GM12878 (cell line): ENCODE measurements at places on chromosomes 11 and 22.
A peak's percentile ranks its signal among the peaks of the same experiment; 100 is the strongest.

GRCh38 chr22:20218987-20219386 is 49.1 kb downstream of the RTN4R start:
- DNase-seq: no peak

- no peak for DNase-seq
These were observed 1932.2 kb upstream of the RAG2 start for GRCh38 chr11:38530226-38530625.

- no peak for DNase-seq
These were observed 53.9 kb downstream of the USP47 start for GRCh38 chr11:11895672-11896071.

DNA sequence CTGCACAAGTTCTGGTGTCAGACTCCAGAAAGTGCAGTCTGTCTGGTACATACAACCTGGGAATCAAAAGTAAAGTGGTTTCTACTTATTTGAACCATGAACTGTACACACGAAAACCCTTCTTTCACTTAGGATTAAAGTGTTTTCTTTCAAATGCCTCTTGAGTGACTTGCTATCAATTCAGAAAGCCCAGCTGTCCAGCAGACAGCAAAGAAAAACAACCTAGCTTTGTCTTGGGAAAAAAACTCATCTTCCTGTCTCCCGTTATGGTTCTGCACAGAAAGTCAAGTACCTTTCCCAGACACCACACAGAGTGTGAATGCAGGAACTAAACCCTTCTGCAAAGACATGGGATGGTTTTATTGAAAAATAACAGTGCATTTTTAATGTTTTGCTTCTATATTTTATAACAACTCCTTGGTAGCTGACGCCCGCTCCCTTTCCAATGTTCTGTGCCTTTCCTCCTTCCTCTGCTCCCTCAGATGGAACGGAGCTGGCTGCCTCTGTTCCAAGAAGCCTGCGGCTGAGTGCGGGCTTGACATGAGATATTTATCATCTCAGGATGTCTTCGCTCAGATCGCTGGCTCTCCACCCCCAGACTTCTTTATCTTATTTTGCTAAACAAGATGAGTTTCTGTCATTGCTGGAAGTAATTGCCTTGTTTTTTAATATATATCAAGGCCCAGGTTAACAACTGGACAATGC is 322.3 kb upstream of the B3GAT1 start:
- DNase-seq: no peak

- DNase-seq: no peak
These were observed 64.2 kb downstream of the CACNA1I start for GRCh38 chr22:39634530-39635405.

DNA sequence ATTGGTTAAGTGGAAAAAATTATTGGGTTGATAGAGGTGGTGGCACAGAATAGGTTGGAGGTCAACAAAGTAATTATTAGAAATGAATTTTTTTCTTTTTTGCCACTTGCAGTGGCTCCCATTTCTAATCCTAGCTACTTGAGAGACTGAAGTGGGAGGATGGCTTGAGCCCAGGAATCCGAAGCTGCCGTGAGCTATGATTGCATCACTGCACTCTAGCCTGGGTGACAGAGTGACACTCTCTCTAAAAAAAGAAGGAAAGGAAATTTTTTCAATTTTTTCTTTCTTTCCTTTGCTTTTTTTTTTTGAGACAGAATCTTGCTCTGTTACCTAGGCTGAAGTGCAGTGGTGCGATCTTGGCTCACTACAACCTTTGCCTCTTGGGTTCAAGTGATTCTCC is 2.2 kb upstream of the BCO2 start:
- no peak for DNase-seq

GRCh38 chr11:69721106-69721505 is 17.3 kb upstream of the FGF19 start:
- DNase-seq: no peak

DNA sequence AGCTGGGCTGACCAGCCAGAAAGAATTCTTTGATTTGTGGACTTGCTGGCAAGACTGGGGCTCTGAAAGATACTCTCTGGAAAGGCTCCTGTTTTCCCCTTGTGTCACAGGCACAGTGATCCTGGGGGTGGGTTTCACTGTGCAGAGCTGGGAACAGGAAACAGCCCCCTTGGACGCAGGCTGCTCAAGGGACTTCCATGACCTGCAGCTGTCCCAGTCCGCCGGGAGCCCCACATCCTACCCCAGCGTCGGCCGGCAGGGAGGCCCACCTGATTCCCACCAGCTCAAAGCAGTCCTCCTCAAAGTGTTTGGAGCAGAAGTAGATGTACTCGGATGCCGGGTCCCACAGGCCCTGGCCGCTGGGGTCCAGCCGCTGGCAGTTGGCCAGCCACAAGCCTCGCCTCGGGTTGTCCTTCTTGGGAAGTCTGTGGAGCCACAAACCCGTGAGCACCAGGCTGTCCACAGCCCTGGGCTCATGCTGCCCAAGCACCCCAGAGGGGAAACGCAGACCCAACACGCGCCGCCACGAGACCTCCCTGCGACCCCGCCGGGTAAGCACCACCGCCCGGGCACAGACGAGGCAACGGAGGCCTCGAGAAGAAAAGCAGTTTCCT is 824 bp downstream of the THAP7 start:
- no peak for DNase-seq

- no peak for DNase-seq
These were observed 6.5 kb downstream of the PIM3 start for GRCh38 chr22:49966774-49967705.

DNA sequence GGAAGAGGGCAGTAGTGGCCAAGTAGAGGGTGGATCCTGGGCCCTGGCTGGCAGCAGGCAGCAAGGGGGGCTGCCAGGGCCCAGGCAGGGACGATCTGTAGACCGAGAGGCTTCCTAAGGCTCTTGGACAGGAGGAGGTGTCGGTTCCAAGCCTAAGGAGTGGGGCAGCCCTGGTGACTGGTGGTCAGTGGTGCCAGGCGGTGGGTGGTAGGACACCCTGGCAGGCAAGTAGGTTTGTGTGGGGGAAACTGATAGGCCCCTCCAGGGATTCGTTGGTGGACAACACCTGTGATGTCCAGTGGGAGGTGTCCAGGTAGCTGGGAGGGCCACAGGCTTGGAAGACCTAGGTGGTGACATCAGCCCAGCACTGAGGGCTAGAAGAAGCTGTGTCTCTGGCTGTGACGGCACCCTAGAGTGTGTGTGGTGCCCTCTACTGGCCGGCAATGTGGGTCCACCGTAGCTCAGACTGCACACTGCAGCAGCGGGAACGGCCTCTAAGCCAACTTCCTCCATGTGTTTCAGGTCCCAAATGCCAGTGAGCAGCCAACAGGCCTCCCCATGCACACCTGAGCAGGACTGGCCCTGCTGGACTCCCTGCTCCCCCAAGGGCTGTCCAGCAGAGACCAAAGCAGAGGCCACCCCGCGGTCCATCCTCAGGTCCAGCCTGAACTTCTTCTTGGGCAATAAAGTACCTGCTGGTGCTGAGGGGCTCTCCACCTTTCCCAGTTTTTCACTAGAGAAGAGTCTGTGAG is 9.4 kb upstream of the SAMM50 start:
- DNase-seq: no peak

DNA sequence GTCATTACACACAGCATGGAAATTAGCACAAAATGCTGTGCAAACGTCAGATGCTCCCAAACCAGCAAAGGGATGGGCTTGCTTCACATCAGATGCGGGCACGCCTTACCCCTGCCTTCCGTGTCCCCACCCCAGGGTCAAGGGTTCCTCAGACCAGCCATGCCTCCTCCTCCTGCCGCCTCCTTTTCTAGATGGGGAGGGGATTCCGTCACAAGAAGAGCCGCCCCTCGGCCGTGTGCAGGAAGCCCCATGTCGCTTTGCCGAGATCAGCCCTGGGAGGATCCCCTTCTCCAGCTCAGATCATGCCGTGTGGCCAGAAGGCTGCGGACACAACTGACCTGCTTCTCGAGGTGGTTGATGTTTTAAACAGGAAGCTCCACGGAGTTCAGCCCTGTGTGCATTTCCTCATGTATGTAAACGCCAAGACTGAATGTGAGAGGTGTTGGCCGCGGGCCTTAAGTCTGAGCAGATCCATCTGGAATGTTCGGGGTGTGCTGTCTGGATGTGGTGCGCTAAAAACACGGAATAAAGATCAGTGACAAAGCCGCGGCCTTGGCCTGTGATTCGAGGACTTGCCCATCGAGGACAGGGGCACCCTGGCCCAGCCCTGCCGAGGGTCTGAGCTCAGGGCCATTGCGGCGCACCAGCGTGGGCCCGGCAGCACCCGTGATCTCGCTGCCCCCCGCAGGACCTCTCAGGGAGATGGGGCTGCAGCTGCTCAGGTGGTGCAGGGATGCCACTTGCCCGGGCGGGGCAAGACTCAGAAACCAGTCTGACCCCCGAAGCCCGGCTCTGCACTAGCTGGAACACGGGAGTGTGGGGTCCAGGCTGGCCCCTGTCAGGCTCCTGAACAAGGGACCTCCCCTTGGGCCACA is 412.9 kb downstream of the TBC1D22A start:
- DNase-seq: no peak

GRCh38 chr11:10641177-10641911 is 52.2 kb downstream of the IRAG1 start:
- peak; percentile 62 for DNase-seq

GRCh38 chr22:41915035-41915785 is at the start of gene SHISA8:
SHISA8 (minus strand) TSS chr22:41915074; CDS start chr22:41914667, 407 bp downstream.
- DNase-seq: no peak

DNA sequence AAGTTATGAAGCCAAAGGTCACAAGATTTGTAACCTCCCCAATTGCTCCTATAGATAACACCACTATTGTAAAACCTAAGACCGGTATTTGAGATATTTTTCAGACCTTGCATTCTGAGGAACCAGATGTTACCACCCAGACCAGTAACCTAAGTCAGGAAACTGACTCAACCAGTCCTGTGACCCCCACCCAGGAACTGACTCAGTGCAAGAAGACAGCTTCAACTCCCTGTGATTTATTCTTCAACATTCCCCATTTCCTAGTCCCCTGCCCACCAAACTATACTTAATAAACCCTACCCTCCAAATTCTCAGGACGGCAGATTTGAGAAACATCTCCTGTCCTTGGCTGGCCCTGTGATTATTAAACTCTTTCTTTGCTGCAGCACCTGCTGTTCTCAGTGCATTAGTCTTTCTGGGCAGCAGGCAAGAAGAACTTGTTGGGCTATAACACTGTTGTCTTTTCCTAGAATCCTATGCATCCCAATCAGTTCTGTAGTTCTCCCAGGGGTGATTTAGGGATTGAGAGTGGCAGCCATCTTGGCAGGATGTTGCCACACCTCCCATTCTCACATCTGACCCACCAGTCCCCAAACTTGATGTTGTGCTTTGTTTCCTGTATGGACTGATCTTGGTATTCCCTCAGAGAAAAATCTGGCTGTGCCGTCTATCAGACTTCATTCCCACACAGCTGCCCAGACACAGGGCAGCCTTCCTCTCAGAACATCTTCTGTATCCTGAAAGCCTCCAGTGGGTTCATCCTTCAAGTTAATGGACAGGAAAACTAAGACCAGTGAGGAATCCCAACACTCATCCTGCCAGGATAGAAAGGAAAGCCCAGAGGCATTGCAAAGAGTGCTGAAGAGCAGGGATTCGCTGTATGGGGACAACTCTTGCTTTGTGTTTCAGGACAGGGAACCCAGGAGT is 104.0 kb downstream of the PDE2A start:
- DNase-seq: no peak

GRCh38 chr11:120273432-120273831 is 33.5 kb downstream of the POU2F3 start:
- no peak for DNase-seq

- DNase-seq: no peak
These were observed 136.3 kb downstream of the SHANK2 start for GRCh38 chr11:71115770-71116692.

DNA sequence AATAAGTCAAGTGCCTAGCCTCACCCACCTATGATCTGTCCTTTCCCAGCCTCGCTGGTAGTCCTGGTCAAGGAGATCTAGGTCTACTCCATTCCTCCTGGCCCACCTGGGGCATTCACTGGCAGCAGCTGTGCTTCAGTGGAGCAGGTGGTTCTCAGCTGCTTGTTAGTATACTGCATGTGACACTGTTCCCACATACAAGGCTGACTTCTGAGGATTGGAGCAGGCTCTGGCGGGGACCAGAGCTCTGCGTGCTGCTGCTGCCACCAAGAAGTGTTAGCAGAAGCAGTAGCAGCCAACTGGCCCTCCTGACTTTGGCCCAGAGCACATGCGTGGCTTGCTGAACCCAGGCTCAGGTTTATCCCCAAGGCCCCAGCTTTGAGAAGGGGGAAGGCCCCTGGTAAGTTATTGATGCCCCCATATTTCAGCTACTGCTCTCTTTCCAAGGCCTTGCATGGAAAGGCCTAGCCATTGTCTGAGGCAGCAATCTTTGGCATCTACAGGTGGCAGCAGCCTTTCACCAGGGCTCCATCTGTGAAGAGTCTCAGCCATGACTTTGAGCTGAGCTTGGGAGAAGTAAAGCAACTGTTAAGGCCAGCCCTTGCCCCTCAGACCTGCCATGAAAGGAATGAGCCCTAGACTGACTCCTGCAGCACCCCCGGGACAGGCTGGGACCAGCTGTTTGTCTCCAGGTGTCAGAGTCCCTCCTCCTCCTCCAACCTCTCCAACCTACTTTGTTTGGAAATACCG is 26.5 kb downstream of the ARHGAP1 start:
- no peak for DNase-seq

GRCh38 chr22:44281768-44282637 is 30.7 kb downstream of the SHISAL1 start:
- DNase-seq: no peak

DNA sequence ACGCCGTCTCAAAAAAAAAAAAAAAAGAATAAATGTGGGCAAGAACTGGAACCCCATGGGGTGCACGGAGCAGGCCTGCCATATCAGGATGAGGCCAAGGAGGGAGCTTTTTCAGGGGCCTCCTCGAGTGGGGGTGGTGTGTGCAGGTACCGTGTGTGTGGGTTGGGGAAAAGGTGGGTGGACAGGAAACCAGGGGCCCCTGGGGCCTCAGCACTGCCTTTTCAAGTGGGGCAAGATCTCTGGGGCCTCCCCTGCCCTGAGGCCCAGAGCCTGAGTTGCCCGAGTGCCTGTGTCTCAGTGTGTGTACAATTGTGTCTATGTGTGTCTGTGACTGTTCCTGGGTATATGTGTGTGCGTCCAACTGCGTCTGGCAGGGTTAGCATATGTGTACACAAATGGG is 23.8 kb downstream of the TEF start:
- no peak for DNase-seq

GRCh38 chr22:28983788-28984441 is 77.7 kb downstream of the C22orf31 start:
- DNase-seq: no peak

DNA sequence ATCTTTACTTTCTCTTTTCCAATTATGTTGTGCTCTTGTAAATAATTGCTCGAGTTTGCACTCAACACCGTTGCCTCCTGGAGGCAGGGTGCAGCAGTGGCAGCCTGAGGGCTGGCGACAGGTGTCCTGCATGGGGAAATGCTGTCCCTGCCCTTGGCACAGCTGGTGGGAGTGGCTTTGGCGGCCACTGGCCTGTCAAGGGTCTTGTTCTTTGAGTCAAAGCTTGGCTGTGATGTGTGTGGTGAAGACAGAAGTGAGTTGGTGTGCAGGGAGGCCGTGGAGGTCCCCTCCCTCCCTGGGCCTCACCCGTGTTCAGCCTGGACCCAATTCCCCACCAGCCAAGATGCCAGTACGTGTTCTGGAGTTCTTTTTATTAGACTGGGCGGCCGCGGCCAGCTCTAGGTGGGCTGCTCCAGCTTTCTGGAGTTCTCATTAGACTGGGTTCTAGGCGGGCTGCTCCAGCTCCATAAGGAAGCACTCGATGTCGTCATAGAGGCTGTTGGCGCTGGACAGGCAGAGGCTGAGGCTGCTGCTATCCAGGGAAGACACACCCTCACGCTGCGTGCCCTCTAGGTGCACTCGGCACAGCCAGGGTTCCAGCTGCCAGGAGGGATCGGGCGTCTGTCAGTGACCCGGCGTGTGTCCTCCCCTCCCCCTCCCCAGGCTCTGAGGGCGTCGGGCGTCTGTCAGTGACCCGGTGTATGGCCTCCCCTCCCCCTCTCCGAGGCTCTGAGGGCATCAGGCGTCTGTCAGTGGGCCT is 3.4 kb downstream of the IRF7 start:
- no peak for DNase-seq
